T47D (cell line): ENCODE measurements at places on chromosomes 2 and 18.

DNA sequence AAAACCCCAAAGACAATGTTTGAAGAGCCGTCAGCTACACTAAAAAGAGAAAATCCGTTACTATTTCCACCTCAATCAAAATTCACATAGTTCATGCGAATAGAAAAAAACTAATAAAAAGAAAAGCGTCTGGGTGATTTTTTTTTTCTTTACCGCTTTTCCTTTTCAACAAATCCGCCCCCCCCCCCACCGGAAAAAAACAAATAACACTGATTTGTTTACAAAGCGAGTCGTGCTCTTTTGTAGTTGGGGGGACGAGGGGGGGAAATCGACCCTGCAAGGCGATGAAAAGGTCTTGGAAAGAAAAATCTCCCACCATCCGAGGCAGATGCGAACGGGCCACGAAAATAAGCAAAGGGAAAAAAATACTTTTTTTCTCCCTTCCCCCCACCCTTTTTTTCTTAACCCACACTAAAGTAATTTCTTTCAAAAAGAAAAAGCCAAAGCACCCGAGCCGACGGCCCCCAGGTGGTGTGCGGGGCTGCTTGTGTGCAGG lies 638 bp downstream of the ZNF521 start:
- DNase-seq: no peak

- no peak for DNase-seq
These were observed 63.9 kb upstream of the TANK start for GRCh38 chr2:161096336-161096735.

- no peak for DNase-seq
These were observed 899.3 kb downstream of the TRIB2 start for GRCh38 chr2:13616059-13616458.

DNA sequence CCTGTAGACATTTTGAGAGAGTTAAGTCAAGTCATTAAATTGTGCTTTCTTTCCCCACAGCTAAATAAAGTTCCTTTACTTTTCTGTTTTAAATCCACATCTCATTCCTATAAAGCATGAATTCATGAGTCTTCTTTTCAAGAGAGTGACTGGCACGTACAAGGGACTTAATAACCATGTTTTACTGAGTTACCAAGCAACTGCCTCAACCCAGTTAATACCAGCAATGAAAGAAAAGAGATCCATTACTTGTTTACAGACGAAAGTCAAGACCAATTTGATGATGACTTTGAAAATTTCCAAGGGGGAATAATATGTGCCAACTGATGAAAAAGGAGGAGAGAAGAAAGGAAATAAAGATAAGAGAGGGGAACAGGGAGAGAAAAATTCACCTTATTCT lies 1082.5 kb upstream of the GYPC start:
- no peak for DNase-seq

DNA sequence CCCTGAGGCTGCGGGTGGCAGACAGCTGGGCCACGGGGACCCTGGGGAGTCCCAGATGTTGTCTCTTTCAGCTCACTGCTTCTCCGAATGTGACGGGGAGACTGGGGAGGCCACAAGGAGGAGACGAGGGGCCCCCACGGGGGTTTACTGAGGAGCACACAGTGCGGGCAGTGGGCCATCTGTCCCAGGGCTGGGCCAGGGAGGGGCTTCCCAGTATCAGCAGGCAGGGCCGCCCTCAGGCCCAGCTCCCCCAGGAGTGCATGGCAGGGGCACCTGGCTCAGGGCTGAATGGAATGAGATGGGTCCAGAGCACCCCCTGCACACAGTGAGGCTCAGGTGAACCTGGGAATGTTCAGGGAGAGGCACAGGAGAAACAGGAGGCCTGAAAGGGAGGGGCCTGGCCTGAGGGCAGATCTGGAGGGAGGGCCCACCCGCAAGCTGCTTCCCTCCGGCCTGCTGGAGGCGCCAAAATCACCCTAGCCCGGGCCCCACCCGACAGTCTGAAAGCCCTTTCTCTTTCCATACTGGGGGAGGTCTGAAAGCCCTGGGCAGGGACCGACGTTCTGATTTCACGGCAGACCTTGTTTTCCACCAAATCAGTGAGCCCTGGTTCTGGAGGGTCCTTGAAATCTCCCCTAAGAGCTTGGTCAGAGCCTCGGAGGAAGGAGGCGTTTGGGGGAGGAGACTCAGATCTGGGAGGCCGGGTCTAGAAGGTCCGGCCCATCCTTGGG lies 35.5 kb upstream of the PTMA start:
- DNase-seq: no peak

- no peak for DNase-seq
These were observed 49.2 kb downstream of the PIKFYVE start for GRCh38 chr2:208315081-208315788.

GRCh38 chr18:11808001-11808855 lies 43.0 kb upstream of the CHMP1B start:
- no peak for DNase-seq

DNA sequence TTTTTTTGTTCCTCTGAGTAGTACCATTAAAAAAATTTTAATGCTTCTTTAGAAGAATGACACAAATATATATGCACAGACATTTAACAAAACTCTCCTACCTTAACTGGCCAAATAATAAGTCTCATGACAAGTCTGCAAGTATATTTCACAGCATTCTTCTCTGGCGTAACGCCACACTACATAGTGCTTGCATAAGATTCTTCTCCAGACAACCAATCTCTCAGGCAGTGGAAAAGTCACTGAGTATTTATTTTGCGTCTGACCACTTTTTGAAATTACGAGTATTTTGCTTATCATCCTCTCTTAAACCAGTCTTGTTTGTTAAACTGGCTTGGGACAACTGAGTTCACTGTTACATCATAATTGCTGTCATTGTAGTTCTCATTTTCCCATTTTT lies 749.2 kb downstream of the ADCYAP1 start:
- no peak for DNase-seq

DNA sequence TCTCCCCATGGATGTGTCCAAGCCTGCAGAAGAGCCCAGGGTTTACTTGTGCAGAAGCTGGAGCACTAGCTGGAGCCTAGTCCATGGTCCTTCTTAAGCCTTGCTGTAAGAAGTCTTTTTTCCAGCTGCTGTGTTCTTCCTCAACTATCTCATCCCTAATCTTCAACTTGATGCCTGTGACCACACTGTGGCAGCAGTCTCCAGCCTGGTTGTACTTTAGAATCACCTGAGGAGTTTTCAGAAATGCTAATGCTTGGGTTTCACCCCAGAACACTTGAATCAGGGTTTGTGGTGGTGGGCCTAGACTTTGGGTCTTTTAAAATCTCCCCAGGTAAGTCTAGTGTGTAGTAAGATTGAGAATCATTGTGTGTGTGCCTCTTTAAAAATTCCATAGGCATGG lies 173.6 kb downstream of the ADCYAP1 start:
- no peak for DNase-seq

GRCh38 chr2:132815516-132815915 lies 145.5 kb upstream of the LYPD1 start:
- no peak for DNase-seq

- no peak for DNase-seq
These were observed 46.3 kb downstream of the TNFRSF11A start for GRCh38 chr18:62371436-62371835.

GRCh38 chr2:236209996-236210395 lies 41.8 kb upstream of the GBX2 start:
- no peak for DNase-seq

- DNase-seq: no peak
These were observed 5.2 kb downstream of the TXNDC2 start for GRCh38 chr18:9890957-9891356.

DNA sequence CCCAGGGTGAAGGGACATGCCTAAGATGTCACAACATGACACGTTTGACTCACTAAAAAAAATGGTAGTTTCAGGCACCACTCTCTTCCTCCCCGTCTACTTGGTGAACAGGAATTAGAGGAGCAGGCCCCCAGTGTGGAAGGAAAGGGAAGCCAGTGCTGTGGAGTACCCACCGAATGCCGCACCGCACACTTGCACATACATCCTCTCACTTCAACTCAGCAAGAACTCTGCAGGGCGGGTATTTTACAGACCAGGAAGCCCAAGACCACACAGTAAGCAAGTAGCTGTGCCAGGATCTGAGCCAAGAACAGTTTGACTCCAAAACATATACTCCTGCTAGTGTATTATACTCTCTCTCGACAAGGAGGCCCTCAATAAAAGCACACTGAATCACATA lies 69.8 kb downstream of the BCL2 start:
- no peak for DNase-seq

- DNase-seq: no peak
These were observed 101.4 kb downstream of the PLA2R1 start for GRCh38 chr2:159961037-159961436.

DNA sequence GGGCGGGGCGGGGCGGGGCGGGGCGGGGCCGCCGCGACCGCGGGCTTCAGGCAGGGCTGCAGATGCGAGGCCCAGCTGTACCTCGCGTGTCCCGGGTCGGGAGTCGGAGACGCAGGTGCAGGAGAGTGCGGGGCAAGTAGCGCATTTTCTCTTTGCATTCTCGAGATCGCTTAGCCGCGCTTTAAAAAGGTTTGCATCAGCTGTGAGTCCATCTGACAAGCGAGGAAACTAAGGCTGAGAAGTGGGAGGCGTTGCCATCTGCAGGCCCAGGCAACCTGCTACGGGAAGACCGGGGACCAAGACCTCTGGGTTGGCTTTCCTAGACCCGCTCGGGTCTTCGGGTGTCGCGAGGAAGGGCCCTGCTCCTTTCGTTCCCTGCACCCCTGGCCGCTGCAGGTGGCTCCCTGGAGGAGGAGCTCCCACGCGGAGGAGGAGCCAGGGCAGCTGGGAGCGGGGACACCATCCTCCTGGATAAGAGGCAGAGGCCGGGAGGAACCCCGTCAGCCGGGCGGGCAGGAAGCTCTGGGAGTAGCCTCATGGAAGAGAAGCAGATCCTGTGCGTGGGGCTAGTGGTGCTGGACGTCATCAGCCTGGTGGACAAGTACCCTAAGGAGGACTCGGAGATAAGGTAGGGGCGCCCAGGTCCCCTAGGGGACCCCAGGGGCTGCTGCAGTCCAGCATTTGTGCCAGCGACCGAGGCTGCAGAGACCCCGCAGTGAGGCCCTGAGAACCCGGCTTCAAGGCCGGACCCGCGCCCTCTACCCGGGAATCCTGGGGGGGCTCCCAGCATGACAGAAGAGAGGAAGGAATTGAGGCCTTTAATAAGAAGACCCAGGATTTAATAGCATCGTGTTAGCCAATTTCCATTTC lies at the start of gene KHK:
Gene KHK (plus strand): TSS at position 49 of the 870 bp plus-strand sequence. CDS start 488 bp downstream, at position 537.
- peak; percentile 44 for DNase-seq

DNA sequence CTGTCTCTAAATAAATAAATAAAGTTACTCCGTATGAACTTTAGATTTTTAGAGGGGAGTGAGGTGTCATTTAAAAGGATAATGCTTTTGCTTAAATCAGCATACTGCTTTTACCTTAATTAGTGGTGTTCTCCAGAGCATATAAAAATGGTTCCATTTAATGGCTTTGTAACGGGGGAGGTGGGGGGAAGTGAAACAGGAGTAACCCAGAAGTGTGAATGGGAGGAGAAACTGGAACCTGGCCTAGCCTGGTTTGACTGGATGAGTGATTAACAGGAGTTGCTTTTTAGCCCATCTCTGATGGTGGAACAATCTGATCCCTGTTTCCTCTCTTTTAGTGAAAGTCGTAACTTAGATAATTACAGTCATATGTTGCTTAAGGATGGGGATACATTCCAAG lies 1.6 kb downstream of the CNDP2 start:
- DNase-seq: no peak

DNA sequence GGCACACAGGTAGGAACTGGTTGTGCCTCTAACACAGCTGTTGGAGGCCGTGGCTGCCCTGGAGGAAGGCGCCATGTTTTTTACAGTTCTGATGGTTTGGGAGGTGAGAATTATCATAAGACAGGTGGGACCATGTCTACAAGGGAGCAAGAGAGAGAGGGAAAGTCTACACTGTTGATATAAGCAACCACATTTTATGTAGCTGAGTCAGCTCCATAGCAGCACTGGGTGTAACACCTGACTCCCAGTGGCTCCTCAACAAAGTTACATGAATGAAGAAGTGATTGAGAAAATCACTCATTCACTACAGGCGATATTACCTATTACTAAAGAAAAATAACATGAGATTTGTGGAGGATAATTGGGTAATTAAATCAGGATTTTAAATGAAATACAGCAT lies 41.3 kb upstream of the ACAA2 start:
- no peak for DNase-seq

GRCh38 chr2:217856871-217857270 lies 145.9 kb downstream of the TNS1 start:
- no peak for DNase-seq

GRCh38 chr2:10208736-10209135 lies 86.2 kb downstream of the RRM2 start:
- no peak for DNase-seq

DNA sequence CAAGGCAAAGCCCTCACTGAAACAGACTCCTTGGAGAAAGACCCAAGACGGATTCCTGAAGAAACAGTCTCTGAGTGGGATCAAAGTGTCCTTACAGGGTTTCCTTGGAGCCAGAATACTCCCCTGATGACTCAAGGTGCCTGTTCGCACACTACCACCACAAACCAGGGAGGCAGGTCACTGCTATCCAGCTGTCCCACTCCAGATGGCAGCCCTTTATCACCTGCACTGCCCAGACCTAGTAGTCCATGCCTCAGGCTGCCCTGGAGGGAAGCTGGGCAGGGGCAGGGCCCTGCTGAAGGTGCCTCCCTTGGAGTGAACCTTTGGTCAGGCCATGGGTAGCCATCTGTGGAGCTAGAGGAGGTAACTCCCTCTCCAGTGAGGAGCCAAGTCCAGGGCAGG lies 34.1 kb downstream of the TRABD2A start:
- no peak for DNase-seq

- DNase-seq: no peak
These were observed 31.1 kb upstream of the PNO1 start for GRCh38 chr2:68126561-68126960.

- DNase-seq: no peak
These were observed 12.3 kb upstream of the SIX3 start for GRCh38 chr2:44929159-44929734.

- no peak for DNase-seq
These were observed 258.5 kb upstream of the REV1 start for GRCh38 chr2:99748344-99748743.

- DNase-seq: peak; percentile 44
These were observed 279.1 kb downstream of the ZEB2 start for GRCh38 chr2:144240656-144241339.

DNA sequence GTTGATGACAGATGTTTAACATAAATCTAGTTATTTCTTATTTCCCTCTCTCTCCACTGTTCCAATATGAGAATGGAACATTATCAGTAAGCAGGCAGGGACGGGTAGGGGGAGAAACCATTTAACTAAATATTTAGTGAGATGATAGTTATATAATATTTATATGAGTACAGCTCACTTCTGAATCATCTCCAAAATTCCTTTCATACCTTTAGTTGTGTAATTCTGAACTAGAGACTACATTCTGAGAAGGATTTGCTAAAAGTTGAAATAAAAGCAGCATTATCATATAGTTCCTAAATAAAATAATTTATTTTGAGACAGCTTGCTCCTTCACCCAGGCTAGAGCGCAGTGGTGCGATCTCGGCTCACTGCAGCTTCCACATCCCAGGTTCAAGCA lies 41.4 kb downstream of the B4GALT6 start:
- no peak for DNase-seq
